Activated naive CD4-positive, alpha-beta T cell treated with anti-CD3 and anti-CD28 coated beads for 36 hours (primary cell): ENCODE measurements at places on chromosomes 6 and 20. TPM values are rescaled to one million over a fixed set of nuclear protein-coding genes. Genes with fewer than 3 reads are reported as not detected.

- no peak overlapping the region for H3K4me3 ChIP-seq
- H3K36me3 ChIP-seq, result no peaks in the 10 kb centered on the region
- peaks cover 2% of the 10 kb centered on the region for H3K4me1 ChIP-seq
- H3K27me3 ChIP-seq, result no peaks in the 10 kb centered on the region
- no peak overlapping the region for H3K27ac ChIP-seq
- DNase-seq, result no peak
Measured at GRCh38 chr6:113447088-113447831, 409.9 kb upstream of the MARCKS start.

- peaks cover 9% of the 10 kb centered on the region for H3K27me3 ChIP-seq
- H3K4me1 ChIP-seq, result peaks cover 16% of the 10 kb centered on the region
- H3K36me3 ChIP-seq, result no peaks in the 10 kb centered on the region
- H3K27ac ChIP-seq, result peak overlapping the region; percentile 46
Measured at GRCh38 chr6:107115695-107116327, 496 bp upstream of the BEND3 start.

DNA sequence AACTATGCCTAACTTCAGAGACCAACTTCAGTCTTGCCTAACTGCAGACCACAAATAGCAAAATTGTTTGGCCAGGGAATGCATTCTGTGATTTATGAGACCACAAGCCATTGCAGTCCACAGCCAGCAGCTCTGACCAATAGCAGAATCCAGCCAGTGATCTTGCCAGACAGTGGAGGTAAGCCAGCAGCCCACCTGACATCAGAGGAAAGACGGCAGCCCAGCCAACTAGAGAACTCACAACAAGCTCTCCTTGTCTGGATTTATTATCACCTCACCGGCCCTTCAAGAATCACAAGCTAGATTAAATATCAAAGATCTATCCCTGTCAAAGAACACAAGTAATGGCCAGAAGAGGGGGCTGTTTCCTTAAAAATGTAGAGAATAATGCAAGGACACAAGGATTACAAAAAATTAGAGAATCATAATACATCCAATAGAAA, 66.5 kb upstream of the SLC35F1 start:
- no peak overlapping the region for H3K27ac ChIP-seq
- H3K4me1 ChIP-seq, result no peaks in the 10 kb centered on the region
- peaks cover 2% of the 10 kb centered on the region for H3K27me3 ChIP-seq
- no peaks in the 10 kb centered on the region for H3K36me3 ChIP-seq
- DNase-seq, result no peak
- H3K4me3 ChIP-seq, result no peak overlapping the region

DNA sequence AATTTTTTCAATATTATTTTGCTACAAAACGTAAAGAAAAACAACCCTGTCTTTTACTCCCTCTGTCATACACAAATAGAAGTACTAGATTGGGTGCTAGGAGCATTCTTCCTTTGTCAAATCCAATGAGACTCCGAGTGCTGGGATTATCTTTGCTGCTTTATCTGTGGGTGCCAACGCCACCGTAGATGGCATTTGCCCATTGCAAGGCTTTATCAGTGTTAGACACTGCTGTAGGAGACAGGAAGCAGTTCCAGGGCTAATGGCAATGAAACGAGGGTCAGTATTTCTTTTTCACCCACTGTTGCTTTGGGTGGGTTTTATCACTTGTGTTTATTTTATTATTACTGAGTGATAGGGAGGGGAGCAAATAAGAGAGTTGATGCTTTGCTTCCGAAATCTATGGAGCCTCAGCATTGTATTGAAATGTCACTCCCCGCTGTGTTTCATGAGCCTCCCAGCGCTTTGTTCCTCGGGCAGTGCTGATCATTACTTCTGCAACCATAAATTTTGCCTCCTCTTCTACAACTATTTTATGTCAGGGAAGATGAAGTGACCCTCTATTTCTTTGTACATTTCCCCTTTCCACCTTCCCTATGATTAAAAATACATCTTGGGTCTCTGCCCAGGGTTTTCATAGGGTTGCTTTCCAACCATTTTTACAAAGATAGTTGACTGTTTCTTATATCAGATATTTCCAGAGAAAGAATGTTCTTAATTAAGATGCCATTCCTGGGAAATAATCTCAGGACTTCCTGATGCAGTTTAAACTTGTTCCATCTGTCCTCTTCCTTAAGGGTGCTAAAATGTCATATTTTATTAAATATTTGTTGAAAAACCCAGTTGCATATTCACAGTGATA, 86.7 kb upstream of the LAMP5 start:
- no peaks in the 10 kb centered on the region for H3K4me1 ChIP-seq
- DNase-seq, result no peak
- no peak overlapping the region for H3K27ac ChIP-seq
- no peak overlapping the region for H3K4me3 ChIP-seq
- no peaks in the 10 kb centered on the region for H3K27me3 ChIP-seq

- no peak overlapping the region for H3K4me3 ChIP-seq
- H3K4me1 ChIP-seq, result no peaks in the 10 kb centered on the region
- H3K27ac ChIP-seq, result no peak overlapping the region
Measured at GRCh38 chr20:31496761-31497295, 17.4 kb upstream of the HM13 start.

The LPA gene
- total RNA-seq, result not detected

The RPP40 gene
- total RNA-seq, result 8.2 TPM
